Activated T-cell treated with anti-CD3 and anti-CD28 coated beads for 48 hours (primary cell): ENCODE measurements at places on chromosomes 13 and 19.

GRCh38 chr13:98490866-98491265, 86.0 kb downstream of the STK24 start:
- DNase-seq = no peak

GRCh38 chr13:48094404-48094780, 512 bp downstream of the MED4 start:
- DNase-seq = no peak

DNA sequence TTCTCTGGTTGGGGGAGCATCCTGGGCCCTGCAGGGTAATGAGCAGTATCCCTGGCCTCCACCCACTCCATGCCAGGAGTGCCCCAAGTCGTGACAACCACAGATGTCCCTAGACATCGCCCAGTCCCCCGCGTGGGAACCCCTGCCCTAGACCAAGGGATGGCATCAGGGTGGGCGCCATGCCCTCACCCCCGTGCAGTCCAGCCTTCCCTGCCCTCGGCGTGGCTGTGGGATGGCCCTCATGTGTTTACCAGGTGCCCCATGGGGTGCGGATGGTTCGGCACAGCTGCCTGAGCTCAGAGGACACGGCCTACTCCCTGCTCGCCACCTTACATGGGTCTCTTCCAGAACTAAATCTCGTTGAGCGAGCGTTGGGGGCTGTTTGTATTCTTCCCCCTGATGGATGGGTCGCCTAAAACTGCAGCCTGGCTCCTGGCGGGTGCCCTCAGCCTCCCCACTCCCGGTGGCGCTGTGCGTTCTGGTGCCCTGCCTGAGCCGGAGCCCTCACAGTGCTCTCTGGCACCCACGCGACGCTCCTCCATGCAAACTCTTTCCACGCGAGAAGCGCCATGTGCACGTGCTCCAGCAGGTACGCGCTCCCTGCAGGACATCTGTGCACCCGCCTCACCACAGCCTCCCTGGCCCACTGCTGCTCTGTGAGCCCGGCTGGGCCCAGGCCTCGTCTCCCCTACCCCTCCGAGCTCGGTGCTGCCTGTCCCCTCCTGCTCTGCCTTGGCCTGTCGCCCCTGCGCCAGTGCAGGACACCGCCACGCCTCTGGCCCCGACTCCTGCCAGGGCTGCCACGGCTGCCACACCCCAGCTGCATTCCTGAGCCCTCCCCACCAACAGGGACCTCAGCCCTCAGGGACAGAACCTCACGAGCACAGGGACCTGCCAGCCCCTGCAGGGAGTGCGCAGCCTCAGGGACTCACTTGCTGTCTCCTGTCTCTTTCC, 145.0 kb downstream of the KDM4B start:
- no peak for DNase-seq

DNA sequence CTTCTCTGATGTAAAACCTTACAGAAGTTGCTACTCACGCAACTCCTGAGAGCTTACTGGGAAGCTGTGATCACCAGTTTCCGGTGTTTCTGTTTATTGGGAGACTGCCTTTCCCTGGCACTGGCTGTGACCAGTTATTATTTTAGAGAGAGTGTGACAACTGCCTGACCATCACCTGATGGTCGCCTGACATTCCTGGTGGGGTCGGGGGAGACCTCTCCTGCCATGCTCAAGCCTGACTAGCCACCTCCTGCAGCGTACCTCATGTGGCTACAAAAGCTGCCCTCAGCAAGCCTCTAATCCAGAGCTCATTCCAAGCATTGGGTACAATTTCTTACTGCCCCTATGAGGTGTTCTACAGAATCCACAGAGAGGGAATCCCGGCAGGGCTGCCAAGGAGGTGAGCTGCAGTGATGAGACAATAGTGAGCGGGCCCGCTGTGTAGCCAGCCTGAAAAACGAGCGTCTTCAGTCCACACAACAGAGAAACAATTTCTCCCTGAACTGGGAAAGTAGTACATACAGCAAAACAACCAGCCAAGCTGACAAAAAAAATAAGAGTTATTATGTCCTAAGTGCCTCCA, 28.7 kb downstream of the GJA3 start:
- DNase-seq = no peak

DNA sequence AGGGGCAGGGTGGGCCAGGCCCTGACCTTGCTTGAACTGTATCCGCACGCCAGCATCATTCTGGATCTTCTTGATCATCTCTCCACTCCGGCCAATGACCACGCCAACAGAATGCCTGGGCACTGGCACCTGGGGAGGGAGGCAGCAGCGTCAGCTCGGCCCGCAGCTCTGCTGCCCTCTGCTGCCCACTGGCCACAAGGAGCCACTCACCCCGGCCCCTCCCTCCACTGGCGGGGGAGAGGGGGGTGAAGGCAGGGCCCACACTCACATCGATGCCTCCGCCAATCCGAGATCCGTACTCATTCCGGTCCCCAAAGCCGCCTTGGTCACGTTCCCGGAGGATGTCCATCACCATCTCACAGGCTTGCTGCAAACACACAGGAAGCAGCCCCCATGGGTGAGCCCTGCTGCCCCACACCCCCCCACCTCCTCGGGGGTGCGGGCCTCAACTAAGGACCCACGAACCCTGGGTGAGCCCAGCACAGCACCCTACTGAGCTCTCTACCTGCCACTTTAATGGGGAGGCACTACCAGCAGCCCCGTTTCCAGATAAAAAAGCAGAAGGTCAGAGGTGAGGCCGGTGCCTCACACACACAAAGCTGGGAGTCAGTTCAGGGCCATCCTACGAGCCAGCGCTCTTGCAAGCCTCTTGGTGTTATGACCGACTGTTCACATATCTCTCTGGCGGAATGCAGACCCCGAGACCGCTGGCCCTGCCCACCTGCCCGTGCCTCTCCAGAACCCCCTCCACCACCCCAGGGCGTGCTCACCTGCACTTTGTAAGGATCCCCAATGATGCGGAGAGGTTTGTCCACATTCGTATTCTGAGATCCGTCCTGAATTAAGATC, 6.7 kb downstream of the KHSRP start:
- no peak for DNase-seq

GRCh38 chr13:43947897-43948458, 68.3 kb downstream of the LACC1 start:
- DNase-seq = no peak

DNA sequence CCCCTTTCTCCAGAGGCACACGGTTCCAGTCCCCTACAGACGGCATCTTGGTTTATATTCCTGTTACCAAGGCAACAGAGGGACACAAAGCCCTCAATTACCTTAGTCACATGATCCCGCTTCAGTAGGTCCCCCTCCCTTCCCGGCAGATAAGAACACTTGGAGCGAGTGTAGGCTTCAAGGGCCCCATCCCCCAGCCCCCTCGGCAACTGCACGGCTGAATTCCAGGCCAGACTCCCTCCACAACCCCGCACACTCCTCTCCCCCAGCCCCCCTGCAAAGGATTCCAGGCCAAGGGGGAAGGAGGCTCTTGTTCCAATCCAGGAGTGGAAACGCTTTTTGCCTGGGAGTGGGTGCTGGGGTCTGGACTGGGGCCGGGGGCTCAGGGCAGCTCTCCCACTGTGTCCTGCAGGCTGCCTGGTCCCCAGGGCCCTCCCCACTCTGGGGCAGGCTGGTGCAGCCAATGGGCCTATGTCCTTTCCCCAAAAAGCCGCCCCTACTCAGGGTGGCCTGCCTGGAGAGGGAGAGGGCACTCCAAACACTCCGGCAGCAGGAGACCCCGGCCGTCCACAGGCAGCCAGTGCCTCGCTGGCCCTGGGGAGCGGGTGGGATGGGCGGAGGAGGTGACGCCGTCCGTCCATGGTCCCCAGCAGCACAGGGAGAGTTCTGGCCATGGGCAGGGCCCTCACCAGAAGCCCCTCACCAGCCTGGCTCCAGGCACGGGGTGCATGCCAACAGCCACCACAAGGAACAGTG, 62.6 kb downstream of the MLLT1 start:
- DNase-seq = no peak

DNA sequence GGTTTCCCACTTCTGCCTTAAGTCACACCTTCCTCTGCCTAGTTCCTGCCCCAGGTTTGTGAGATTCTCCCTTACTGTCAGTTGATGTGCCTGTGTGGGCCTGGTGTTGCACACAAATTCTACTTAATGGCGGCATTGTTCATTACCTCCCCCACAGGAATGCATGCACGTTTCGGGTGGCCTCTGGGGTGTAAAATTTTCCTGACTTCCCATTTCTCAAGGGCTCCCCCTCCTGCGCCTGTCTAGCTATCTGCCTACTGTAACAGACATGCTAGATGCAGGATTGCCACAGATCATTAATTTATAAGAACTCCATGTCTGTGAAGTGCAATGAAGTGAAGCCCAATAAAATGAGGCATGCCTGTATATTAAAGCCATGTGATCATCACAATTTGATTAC, 1466.3 kb downstream of the PCDH9 start:
- no peak for DNase-seq

DNA sequence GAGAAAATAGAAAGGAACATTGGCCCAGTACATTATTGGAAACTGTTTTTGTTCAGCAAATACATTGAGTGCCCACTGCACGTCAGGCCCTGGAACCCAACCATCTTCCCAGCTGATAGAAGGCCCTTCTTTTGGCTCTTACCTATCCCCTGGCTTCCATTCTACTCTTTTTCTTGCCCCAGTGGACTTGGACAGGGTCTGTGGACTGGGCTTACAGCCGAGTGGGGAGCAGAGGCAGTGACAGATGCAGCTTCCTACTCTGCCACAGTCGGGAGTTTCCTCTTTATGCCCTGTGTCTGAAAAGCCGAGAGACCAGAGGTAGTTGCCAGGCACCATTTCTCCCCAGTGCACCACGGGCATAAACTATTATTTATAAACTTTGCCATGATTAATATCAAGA, 70.4 kb downstream of the ARHGAP35 start:
- DNase-seq = no peak

- no peak for DNase-seq
Observed at GRCh38 chr13:50712881-50713280, 130.6 kb downstream of the DLEU7 start.

DNA sequence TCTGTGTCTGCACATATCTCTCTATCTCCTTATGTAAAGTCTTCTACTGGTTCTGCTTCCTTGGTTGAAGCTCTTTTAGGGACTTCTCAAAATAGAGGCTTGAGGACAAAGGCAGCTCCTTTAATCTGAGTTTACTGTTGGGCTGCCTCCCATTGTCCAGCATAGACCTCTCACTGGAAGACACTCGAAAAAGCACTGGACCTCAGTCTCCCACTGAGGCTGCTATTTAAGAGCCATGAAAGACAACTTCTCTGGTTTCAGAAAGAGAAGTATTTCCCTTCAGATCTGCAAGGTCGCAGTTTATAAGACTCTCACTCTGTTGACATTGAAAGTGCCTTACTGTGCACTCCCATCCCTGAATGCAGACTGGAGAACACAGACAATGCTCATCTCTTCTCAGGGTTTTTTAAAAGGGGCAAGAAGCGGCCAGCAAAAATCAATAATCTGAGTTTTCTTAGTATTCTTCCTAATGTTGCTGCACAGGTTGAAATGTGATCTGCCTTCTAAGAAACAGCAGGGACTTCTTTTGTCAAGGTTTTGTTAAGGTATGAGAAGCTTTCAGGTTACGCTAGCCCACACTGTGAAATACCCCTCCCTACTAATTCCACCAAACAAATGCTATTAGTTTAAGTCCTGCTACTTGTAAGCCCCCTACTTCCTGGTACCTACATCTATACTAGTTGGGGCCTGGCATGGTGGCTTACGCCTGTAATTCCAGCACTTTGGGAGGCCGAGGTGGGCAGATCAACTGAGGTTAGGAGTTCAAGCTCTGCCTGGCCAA, 450.0 kb upstream of the SLC10A2 start:
- DNase-seq = no peak

DNA sequence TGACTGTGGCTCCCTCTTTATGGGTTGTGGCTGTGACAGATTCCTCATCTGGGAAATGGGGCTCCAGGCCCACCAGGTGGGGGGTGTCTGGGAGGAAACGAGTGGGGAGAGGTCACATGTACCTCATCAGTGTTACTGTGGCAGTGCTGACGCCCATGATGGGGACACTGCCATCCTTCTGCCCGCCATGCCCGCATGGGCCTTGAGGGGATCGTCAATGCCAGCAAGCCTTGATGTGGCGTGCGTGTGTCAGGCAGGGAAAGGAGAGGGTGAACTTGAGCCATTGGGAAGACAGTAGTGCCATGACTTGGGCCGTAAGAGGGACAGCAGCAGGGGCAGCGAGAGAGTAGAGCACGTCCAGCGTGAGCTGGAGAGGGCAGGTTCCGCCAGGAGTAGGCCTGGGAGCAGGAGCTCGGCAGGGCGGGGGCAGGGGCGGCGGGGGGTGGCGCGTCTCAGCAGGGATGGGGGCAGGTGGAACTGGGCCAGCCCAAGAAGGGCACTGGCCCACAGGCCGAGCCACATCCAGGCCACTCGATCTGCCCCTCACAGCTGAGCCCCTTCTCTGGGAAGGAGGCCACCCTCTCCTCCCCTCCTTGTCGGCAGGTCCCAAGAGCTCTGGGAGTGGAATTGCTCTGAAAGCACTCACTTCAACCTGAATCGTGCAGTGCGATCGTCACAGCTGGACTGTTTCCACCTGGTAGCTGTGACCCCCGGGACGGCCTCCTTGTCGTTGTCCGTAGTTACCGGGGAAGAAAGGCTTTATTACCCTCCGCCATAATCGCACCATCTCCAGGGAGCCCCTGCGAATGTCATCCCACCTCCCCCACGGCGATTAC, 9.9 kb downstream of the KLHL26 start:
- no peak for DNase-seq
